ENCODE measurements at places on chromosomes 1 and 21. TPM values are rescaled to one million over a fixed set of nuclear protein-coding genes. Genes with fewer than 3 reads are reported as not detected.

EFHD2 gene
- 271 TPM for total RNA-seq

FBXO2 gene
- 15.3 TPM for total RNA-seq

GPR37L1 gene
- total RNA-seq = 0.04 TPM

CELA2B gene
- not detected for total RNA-seq

SLC25A34 gene
- total RNA-seq = 2.6 TPM

KIF17 gene
- 2.8 TPM for total RNA-seq

S100A2 gene
- 373 TPM for total RNA-seq

TPTE gene
- total RNA-seq = not detected

FCAMR gene
- not detected for total RNA-seq

RGS4 gene
- total RNA-seq = 16.6 TPM

PLEKHN1 gene
- 14.0 TPM for total RNA-seq

GUCA2B gene
- total RNA-seq = not detected

C2CD4D gene
- total RNA-seq = 0.58 TPM

PCSK9 gene
- 6.0 TPM for total RNA-seq

TCHH gene
- not detected for total RNA-seq

Measured in PC-3 (cell line).